ENCODE measurements at places on chromosomes 5 and 9.

- DNase-seq: no peak
Measured at GRCh38 chr5:88890070-88890781, 7.2 kb upstream of the MEF2C start.

GRCh38 chr5:74179179-74179578, 461.3 kb downstream of the ENC1 start:
- DNase-seq: no peak

- no peak for DNase-seq
Measured at GRCh38 chr9:96489482-96489979, 39.6 kb downstream of the HABP4 start.

- no peak for DNase-seq
Measured at GRCh38 chr5:74421377-74421776, 219.2 kb downstream of the ENC1 start.

- no peak for DNase-seq
Measured at GRCh38 chr9:94894094-94894699, 167.7 kb downstream of the AOPEP start.

DNA sequence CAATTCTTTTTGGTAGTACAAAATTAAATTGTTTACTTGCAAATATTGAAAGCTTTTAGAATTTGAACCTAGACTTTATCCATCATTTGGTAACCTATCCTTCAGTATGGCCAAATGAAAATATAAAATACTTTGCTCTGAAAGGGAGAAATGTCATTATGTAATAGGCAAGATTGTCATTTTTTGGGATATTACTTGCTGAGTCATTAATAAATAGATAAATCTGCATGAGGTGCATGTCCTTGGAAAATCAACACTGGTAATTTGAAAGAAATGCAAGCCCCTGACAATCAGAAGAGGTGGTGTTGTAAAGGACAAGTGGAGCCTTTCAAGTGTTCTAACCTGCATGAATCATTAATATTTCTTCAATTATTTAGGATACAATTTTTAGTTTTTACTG, 231.8 kb upstream of the CCNG1 start:
- DNase-seq: no peak
